ENCODE measurements at places on chromosomes 7 and 10. TPM values are rescaled to one million over a fixed set of nuclear protein-coding genes. Genes with fewer than 3 reads are reported as not detected.

DNA sequence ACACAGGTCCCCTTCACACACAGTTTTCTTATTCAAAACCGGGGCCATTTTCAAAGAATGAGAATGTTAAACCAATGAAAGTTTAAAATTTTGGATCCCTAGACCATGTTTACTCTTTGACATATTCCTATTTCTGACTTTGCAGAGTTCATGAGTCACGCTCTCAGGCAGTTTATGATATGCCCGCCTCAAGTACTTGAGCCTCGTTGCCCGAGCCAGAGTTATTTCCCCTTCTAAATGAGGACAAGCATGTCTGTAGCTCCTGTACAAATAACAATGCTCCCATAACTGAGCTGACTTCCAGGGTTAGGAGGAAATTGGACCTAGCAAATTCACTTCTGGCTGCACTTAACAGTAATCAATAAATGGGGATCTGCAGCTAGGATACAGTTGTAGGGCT is 87.9 kb upstream of the PDE1C start:
- no peak for DNase-seq

DNA sequence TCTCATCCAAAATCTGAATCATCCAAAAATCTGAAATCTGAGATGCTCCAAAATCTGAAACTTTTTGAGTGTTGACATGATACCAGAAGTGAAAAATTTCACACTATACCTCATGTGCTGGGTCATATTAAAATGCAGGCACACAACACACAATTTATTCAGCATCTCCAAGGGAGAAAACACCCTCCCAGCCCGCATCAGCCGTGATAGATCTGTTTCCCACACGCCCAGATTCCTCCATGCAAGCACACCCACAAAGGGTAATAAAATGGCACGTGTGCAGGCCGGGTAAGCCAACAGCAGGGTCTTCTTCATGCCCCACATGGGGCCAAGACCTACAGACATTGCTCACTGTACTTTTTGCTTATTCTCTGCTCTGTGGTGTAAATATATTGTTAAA is 173.1 kb upstream of the FERD3L start:
- DNase-seq: no peak

The CRHR2 gene
- not detected for total RNA-seq

DNA sequence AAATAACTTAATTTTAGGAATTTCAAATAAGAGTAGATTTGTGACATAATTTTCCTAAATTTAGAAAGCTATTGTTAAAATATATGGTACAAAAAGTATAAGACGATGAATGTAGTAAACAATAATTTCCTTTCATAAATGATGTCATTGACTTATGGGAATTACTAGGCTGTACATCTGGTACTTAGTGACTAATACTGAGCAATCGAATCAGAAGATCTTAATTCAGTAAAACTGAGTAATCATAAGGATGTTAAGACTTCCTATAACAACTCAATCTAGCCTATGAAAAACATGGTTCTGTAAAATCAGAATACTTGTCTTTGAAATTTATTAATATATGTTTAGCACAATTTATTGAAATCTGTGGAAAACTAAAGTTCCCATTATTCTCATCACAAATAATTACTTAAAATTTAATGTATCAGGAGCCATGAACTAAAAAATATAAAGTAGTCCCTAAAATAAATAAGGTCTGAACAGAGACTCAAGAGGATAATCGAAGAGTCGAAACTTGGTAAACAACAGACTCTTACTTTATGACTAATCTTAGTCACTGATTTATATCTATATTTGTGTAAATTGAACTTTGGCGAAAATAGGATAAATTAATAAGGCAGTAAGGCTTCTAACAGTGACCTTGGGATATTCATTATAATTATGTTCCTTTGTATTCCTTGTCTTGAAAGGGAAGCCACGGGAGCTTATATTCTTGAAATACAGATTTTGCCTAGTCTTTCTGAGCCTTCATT is 142.1 kb downstream of the HGF start:
- no peak for DNase-seq

DNA sequence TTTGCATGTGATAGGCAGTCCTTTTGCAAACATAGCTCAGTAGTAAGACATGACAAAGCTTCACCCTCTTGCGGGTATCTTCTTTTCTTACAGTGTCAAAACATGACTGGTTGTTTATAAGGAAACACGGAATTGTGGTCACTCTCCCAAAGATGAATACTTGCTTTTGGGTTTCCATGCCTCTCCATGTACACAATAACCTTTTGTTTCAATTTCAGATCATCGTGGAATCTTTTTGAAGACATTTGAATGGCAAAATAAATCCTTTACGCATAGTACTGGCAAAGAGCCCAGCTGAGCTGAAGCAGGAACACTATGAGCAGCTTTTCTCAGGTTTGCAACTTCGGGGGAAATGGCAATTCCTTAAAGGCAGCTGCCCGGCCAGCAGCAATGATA is 156.8 kb upstream of the FRMD4A start:
- no peak for DNase-seq

- DNase-seq: no peak
Measured at GRCh38 chr7:100431286-100431735, 1.7 kb downstream of the MEPCE start.

DNA sequence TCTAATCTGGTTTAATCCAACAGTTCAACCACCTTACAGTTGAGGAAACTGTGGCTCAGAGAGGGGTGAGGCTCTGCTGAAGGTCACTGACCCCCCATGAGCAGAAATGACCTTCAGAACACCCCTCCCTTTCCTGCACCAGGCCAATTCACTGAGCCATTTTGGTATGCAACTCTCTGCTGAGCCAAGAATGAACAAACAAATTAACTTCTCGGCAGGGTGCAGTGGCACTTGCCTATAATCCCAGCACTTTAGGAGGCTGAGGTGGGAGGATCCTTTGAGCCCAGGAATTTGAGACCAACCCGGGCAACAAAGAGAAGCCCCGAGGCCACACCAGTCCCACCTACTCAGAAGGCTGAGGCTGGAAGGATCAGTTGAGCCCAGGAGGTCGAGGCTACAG is 29.8 kb downstream of the PDGFA start:
- no peak for DNase-seq

The ANXA8L1 gene
- not detected for total RNA-seq

DNA sequence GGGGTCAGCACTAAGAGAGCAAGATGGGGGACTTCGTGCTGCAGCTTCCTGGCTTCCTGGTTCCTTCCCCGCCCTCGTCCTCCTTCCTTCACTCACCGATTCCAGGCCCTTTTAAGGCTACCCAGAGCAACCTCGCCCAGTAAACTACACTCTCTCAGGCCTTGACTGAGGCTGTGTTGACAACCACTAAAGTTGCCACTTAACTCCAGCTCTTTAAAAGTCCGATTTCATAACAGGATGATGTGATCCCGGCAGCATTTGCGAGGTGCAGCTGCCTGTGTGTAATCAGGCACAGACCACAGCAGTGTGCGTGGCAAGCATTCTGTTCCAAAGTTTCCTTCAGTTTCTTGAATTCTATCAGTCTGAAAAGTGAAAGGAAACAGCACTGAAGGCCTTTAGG is 110.6 kb downstream of the RAB11FIP2 start:
- DNase-seq: peak; percentile 17

The TMEM184A gene
- 0.29 TPM for total RNA-seq

GRCh38 chr10:57482259-57482658 is 785.4 kb downstream of the IPMK start:
- DNase-seq: no peak

The GIMAP5 gene
- 22.6 TPM for total RNA-seq

- DNase-seq: no peak
Measured at GRCh38 chr10:60293581-60294175, 96.0 kb downstream of the ANK3 start.

The OR9A2 gene
- 2.4 TPM for total RNA-seq

DNA sequence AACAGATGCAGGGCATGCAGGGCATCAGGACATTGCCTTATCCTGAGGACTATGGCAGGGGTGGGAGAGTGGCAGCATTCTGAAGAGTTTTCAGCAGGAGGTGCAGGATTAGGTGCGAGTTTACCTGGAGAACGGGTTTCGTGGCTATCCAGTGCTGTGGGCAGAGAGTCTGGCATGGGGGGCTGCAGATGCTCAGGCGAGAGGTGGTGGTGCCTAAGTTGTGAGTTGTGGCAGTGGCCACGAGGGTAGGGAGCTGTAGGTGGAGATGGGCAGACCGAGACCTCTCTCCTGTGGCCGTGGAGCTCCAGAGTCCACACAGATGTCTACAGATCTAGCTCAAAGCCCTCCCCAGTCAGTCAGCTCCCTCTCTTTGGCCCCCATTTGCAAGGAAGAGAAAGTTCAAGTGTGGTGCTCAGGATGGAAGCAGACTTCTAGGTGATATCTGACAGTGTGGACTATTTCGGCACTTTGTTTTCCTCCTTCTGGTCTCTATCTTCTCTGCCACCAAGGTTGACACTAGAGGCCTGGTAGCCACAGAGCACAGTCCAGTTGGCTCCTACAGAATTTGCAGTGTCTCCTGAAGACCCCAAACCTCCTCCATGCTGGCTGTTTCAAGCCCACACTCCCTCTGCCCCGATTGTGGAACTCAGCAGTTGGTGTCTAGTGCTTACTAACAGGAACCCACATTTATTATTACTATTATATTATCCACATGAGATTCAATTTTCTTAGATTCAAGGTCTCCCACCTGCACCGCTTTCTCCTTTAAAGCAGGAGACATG is 955.7 kb upstream of the ZNF722 start:
- DNase-seq: no peak

The FAM24B gene
- 2.3 TPM for total RNA-seq

GRCh38 chr10:61899069-61899531 is 2.4 kb upstream of the ARID5B start:
- DNase-seq: no peak

DNA sequence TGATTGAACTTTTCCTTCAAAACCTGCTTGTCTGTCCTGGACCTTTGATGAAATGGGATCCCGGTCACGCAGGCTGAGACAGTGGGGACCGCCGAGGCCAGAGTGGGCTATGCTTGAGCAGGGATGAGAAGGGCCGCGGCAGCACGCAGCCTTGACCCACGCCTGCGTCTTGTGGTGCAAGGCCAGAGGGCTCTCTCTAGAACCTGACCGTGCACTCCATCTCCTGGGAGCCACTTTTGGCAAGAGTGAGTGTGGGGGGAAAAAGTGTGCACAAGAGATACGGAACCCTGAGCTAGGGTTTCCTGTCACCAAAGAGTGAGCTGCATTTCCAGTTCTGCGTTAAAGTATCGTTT is 42.4 kb downstream of the WIPI2 start:
- DNase-seq: no peak

The VWDE gene
- 23.2 TPM for total RNA-seq

- no peak for DNase-seq
Measured at GRCh38 chr7:105577251-105577650, 4.0 kb downstream of the EFCAB10 start.

DNA sequence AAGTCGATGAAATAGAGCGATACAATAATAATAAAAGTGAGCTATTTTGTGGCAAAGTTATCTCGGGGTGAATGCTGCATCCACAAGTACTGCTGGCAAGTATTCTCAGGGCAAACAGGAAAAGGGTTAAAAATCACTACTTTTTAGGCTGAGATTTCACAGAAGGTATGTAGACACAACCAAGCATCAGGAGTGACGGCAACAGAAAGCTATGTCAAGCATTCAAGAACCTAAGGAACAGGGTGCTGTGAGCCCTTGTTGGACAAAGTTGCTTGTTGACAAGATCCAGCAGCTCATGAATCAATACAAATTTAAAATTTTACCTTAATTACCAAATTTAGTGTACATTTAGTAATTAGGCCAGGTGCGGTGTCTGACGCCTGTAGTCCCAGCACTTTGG is 41.2 kb upstream of the C1QL3 start:
- DNase-seq: no peak

DNA sequence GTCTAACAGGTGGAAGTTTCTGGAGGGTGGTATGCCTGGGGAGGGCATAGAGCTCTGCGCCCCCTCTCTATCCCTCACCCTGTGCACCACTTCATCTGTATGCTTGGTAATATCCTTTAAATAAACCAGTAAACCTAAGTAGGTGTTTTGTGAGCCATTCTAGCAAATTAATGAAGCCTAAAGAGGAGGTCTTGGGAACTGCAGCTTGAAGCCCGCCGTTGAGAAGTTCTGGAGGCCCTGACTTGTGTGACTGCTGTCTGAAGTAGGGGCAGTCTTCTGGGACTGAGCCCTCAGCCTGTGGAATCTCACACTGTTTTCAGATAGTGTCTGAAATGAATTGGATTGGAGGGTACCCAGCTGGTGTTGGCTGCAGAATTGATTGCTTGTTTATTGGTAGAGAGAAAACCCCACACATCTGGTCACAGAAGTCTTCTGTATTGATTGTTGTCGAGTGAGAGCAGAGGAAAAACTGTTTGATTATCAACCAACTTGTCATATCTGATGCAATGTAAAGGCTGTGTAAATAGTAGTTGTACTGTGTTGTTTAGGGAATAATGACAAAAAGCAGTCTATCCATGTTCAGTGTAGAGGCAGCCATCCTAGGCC is 4.7 kb downstream of the CRCP start:
- DNase-seq: no peak

DNA sequence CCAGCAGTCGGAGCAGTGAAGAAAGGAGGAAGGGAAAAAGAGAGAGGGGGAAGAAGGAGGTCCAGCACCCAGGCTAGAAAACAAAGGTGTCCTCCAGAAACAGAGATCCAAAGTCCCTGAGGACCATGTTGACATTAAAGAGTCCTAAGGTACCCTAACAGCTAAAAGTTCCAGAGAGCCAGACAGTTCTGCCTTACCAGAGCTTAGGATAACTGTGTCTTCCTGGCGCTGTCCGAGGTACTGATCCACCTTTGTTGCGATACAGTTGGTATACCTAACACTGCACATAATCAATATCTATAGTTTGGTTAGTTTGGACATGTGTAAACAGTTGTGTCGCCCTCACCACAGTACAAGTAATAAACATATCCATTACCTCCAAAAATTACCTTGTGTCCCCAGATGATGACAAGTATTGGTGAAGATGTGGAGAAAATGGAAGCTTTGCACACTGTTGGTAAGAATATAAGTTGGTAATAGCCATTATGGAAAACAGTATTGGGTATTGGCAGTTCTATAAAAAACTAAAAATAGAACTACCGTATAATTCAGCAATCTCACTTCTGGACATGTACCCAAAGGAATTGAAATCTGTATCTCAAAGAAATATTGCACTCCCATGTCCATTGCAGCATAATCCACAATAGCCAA is 59.8 kb downstream of the GRID1 start:
- DNase-seq: no peak

The FBXO24 gene
- total RNA-seq: not detected

- no peak for DNase-seq
Measured at GRCh38 chr7:88226886-88227516, 7.2 kb upstream of the SRI start.

- DNase-seq: no peak
Measured at GRCh38 chr10:52313933-52314821, at the start of gene DKK1. DKK1 (plus strand) TSS chr10:52314281; CDS start chr10:52314435, 154 bp downstream.

The FAM237B gene
- not detected for total RNA-seq

The FAM25A gene
- total RNA-seq: not detected

GRCh38 chr10:69994262-69994661 is 58.4 kb upstream of the MACROH2A2 start:
- DNase-seq: peak; percentile 15

GRCh38 chr7:148505645-148506375 is 84.8 kb upstream of the C7orf33 start:
- no peak for DNase-seq

The NKX6-2 gene
- 0.14 TPM for total RNA-seq

DNA sequence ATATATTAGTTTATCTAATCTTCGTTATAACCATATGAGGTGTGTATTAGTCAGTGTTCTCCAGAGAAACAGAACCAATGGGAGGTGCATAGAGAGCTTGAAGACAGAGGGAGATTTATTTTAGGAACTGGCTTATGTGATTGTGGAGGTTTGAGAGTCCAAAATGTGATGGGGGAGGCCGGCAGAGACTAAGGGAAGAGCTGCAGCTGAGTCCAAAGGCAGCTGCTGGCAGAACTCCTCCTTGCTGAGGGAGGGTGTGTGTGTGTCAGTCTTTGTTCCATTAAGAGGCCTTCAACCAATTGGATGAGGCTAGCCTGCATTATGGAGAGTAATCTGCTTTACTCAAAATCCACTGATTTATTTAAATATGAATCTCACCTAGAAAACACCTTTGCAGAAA is 165.1 kb downstream of the SH3PXD2A start:
- peak; percentile 59 for DNase-seq

Data from uterus (tissue), 4 donors.